ENCODE measurements at places on chromosomes 1 and 21.

DNA sequence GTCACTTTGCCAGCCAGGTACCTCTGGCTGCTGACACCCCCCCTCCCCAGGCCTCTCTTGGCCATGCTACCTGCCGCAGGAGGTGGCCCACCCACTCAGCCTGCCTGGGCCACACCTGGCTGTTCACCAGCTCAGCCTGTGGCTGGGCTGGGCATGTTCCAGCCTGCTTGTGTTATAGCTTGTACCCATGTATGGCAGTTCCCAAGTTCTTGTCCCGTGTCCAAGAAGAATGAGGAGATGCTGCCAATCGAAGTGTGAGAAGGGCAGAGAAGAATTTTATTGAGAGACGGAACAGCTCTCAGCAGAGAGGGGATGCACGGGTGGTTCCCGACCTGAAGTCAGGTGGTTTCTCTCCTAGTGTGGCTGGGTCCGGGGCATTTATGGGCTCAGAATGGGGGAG, 3.9 kb upstream of the MMEL1 start:
- DNase-seq = no peak

DNA sequence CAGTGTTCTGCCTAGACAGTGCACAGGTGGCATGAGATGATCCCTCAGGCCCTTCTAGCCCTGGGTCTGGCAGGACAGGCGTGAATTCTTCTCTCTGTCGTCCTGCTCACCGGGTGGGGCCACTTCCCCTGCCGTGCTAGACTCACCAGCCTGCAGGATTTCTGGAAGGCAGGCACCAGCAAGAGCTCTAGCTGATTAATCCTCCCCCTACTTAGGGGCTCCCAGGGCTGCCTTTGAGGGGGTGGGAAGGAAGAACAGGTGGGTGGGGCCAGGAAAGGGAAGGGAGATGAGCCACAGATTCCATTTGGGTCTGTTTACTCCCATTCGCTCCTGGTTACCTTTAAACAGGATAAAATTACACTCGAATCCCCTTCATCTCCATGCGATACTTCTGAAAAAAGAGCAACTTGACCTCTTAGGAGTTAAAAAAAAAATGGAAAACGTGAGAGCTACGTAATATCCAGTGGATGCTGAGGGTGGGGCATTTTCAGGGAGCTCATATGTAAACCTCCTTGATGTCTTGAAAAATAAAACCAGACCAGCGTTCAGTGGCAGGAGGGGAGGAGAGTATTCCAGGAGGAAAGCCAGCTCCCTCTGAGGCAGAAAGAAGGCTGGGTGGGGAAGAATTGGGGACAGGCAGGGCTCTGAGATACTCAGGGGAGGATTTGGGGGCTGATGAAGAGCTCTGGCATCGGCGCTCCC, 665.5 kb downstream of the PTPRU start:
- no peak for DNase-seq

- DNase-seq = no peak
Observed at GRCh38 chr21:15893902-15894301, 164.1 kb downstream of the USP25 start.

GRCh38 chr1:5847013-5847659, 145.1 kb downstream of the NPHP4 start:
- DNase-seq = no peak

DNA sequence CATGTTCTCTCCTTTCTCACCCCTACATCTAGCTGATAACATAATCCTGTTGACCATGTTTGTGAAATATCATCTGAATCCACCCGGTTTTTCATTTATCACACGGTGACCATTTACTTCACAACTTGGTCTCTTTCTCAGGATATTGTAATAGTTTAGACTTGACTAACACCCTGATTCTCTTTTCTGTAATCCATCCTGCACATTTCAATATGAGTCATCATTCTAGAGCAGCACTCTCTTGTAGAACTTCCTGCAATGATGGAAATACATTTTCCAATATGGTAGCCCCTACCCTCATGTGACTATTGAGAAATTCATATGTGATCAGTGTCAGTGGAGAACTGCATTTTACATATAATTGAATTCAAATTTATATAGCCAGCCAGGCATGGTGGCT, 2.3 kb upstream of the JAM2 start:
- no peak for DNase-seq

DNA sequence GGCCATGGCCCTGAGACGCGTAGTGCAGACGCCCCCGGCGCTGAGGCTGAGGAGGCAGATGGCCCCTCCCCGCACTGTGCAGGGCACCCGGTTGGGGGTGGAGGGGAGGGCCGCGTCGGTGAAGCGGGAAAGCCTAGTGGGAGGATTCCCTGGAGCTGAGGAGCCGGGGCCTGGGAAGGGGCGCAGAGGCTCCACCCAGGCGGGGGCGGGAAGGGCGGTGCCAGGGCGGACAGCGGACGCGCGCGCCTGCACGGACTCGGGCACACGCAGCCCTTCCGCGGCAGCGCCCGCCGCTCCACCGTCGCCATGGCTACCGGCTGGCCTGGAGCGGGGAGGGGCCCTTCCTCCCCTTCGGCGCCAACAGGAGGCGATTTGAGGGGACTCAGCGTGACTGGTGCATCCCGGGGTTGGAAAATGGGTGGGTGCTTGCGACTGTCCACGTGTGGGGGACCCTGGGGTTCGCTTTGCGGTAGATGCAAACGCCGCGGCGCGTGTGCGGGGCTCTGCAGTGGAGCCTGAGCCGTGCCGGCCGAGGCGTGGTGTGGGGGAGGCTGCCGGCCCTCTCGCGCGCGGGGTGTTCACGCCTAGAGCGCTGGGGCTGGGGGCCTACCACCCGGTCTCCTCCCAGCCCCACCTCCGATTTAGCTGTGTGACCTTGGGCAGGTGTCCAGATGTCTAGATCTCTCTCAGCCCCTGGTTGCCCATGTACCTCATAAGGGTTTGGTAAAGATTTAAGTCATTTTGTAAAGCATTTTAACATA, 35.1 kb downstream of the PTPRF start:
- DNase-seq = no peak

- DNase-seq = no peak
Observed at GRCh38 chr1:108140177-108140576, 60.0 kb downstream of the SLC25A24 start.

- DNase-seq = no peak
Observed at GRCh38 chr1:162649583-162649982, 17.3 kb downstream of the DDR2 start.

GRCh38 chr1:227073786-227074185, 133.7 kb downstream of the COQ8A start:
- no peak for DNase-seq

DNA sequence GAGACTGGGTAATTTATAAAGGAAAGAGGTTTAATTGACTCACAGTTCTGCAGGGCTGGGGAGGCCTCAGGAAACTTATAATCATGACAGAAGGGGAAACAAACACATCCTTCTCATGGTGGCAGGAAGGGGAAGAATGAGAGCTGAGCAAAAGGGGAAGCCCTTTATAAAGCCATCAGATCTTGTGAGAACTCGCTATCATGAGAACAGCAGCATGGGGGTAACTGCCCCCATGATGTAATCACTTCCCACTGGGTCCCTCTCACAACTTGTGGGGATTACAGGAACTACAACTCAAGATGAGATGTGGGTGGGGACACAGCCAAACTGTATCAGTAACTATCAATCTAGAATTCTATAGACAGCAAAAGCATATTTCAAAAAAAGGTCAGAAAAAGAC, 64.7 kb upstream of the ACTRT2 start:
- DNase-seq = no peak

- DNase-seq = no peak
Observed at GRCh38 chr1:186438567-186438966, 22.3 kb downstream of the PDC start.

DNA sequence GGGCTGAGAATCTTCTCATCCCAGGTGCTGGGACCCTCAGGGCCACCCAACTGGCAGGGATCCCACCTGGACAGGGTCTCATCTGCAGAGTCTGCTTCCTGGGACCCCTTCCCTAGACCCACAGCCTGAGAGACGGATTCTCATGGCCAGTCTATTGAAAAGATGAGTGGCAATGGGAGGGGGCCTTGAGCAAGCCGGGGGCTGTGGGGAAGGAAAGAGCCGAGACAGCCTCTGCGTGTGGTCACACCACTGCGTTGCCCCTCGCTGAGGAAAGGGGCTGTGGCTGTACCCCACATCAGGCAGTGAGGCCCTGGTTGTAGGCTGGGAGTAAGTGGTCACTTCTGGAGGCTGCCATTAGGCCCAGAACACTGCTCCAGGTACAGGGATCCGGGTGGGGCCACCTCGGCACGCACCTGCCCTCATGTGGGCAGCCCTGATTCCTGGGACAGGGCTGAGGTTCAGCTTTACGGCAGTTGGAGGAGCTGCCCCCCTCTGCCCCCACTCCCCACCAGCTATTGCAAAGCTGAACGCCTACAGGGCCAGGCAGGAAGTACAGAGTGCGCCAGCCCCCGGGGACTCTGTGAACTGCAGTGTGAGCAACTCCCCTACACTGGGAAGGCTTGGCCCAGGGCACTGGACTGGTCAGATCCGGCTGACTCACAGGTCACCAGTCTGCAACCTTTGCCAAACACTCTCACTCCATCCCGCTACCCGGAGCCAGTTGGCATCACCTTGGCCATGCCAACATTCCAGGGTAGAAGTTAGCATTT, 106.9 kb downstream of the RIPK4 start:
- no peak for DNase-seq

DNA sequence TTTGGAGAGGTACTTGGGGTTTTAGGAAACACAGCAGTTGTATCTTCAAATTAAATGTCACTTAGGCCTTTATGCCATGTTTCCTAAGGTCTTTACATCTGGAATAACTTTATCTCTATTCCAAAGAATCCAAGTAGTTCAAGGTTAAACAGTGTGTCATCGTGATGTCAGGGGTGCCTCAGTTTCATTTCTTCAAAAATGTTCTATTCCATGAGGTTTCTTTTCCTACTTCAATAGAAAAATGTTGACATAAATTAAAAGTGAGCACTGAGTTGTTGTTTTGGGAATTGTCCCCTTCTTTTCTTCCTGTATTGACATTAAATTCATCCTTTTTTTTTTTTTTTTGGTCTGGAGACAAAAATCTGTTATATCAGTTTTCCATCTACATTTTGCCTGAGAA, 160.6 kb upstream of the C21orf91 start:
- no peak for DNase-seq

DNA sequence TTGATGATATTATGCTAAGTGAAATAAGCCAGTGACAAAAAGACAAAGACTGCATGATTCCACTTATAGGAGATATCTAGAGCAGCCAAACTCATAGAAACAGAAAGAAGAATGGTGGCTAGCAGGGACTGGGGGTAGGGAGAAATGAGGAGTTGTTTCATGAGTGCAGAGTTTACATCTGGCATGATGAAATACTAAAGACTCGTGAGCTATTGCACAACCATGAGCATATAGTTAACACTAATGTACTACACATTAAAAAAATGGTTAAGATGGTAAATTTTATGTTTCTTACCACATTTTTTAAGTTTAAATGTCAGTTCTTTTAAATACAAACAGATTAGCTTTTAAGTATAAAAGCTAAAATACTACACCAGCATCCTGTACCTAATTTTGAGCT, 57.8 kb downstream of the ESRRG start:
- no peak for DNase-seq

- no peak for DNase-seq
Observed at GRCh38 chr1:62746086-62746808, 37.7 kb upstream of the ATG4C start.

GRCh38 chr21:28253961-28254360, 738.7 kb downstream of the LTN1 start:
- DNase-seq = no peak

GRCh38 chr1:23168079-23168444, 594 bp downstream of the LUZP1 start:
- no peak for DNase-seq

DNA sequence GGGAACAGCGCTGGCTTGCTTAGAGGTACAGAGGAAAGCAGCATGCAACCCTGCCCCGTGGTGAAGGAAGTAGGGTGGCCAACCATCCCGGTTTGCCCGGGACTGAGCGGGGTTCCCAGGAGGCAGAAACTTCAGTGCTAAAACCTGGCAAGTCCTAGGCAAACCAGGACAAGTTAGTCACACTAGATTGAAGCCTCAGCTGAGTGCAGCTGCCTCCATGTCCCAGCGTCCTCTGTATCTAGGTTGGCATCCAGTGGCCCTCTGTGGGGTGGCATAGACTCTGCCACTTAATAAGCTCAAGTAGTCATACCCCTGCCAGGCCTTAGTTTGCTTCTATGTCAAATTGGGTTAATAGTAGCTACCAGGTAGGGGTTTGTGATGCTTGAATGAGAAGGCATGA, 67.1 kb downstream of the ATP2B4 start:
- no peak for DNase-seq

DNA sequence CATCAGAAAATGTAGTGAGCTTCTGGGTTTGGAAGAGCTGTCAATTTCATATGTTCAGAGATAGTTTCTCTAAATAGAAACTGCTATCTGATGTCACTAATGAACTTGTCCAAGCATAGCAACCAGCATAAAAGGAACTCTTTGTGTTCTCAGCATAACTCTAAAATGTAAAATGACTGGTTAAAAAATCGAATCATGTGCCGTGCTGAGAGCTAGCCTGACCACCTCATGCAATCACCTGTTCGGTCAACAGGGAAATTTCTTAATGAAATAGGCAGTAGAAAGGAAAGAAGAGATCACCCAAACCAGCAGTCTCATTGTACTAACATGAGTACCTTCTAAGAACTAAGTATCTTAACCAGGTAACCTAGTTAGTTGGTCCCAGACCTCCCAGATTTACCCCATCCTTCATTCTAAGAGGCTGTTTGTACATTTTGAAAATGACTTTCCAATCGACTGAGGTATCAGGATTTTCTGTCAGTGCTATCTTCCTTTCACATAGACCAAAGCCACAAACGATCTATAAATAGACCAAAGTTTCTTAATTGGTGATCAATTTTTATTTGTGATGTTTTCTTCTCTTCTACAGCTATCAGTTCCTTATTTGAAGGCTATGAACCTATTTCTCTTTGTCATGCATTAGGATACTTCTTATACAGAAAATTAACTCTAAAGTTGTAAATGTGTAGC, 147.3 kb downstream of the TLR5 start:
- no peak for DNase-seq

GRCh38 chr1:105652109-105652508, 1404.4 kb upstream of the PRMT6 start:
- no peak for DNase-seq

DNA sequence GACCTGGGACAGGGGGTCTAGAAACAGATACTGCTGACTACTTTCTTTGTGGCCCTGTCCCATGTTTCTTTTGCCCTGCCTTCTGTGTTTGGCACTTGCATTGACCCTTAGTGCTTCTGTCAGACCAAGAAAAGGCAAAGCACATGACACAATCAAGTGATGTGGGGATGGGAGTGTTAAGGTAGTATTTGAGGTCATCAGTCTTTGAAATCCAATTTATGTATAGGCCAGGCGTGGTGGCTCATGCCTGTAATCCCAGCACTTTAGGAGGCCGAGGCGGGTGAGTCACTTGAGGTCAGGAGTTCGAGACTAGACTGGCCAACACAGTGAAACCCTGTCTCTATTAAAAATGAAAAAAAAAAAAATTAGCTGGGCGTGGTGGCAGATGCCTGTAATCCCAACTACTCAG, 26.0 kb downstream of the SERBP1 start:
- DNase-seq = no peak
